ENCODE measurements at places on chromosomes 7 and 10.

DNA sequence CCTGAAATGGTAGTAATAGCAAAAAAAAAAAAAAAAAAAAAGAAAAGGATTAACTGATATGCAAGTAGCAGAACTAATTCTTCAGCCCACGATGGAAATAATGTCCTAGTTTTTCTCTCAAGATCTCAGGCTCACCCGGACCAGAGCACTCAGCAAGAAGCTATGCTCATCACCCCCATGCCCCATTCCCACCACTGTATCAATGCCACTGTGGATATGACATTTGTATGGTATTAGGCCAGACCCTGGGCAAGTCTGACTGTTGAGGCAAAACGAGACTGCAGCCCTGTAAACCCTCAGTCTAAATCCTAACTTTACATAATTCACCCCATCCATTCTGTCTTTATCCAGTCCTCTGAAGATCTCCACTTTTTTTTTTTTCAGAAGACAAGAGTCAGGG lies 186.1 kb upstream of the KLF14 start:
- DNase-seq = no peak

GRCh38 chr7:101428093-101428866 lies 65.6 kb downstream of the COL26A1 start:
- no peak for DNase-seq

DNA sequence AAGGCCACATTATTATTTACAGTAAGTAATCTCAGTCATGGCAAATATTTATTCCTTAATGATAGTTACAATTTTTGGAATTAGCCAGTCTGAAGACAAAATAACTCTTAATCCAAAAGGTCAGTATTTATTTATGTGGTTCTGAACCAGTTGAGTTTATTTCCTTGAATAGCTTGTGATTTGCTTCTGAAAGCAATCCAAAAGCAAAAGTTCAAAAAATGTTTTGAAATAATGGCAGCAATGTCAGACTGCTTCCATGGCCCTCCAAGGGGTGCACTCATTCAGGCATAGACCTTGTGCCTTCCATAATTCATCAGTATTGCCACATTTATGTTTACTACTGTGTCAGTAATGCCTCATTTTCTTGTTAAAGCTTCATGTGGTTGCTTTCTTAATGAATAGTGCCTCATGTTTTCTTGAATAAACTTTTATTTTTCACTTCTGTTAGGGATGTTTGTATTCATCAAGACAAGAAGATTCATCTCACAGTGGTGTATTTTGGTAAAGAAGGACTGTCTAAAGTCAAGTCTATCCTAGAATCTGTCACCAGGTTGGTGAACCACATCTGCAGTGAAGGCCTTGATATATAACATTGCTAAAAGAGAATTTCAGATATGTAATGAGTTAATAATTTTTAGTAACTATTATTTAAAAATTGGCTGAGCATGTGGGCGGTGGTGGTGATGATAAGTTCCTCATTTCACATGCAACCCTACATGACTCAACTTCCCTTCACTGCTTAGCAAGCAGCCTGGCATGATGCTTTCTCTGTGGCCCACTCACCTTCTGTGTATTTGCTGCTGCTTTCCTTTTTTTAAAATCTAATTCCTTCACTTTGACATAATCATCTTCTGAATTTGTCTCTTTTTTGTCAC lies 22.0 kb downstream of the CSGALNACT2 start:
- DNase-seq = peak; percentile 45

GRCh38 chr10:61612009-61612408 lies 50.7 kb upstream of the CABCOCO1 start:
- DNase-seq = no peak

DNA sequence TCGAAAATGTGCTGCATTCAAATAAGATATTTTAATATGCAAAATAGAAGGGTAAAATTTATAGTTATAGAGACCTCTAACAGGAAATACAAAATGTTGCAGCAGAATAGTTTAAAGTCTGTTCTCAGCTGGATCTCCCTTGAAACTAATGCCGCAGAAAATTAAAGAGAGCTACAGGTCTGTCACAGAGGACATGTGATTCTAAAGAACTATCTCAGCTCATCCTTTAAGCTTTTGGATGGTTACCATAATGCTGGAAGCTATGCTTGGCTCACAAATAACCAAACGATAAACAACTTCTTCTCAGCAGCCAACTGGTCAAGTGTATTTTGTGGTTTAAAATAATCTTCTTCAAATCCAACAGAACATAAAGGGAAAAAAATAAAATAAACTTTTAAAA lies 353.0 kb downstream of the PARD3 start:
- DNase-seq = no peak

- no peak for DNase-seq
Observed at GRCh38 chr7:153454306-153454705, 597.9 kb upstream of the DPP6 start.

DNA sequence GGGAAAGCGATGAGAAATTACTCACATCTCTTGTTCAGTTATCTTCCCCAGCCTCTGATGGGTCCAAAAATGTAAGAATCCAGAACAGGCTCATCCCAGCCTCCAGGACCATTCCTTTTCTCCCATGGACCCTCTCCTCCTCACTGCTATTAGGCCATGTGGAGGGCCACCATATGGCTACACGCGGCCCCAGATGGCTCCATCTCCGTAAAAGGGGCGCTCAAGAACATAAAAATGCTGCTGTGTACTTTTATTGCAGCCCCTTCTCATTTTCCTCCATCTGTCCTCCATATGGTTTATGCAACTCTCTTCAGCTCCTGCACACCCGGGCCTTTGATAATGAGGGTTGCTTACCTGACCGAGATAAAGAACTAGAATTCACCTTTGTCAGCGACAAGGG lies 166.2 kb downstream of the RAPGEF5 start:
- no peak for DNase-seq

GRCh38 chr7:33640741-33641140 lies 264.6 kb upstream of the BMPER start:
- DNase-seq = no peak

DNA sequence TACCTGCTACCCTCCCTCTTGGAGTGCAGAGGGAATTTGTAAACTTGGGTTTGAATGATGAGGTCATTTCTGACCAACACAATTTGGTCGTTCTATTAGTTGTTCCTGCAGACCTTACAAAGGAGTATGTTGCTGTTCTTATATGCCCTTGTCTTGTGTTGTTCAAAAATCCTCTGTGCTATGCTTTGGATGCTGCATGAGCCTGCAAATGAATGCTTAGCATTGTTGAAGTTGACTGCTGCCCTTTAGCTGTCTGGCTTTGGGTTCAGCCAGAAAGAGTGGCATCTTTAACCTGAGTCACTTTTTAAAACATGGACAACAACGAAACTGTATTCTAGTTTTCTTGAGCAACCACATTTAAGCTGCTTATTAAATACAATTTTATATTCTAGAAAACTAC lies 80.3 kb downstream of the SND1 start:
- no peak for DNase-seq

- DNase-seq = no peak
Observed at GRCh38 chr7:31000161-31000693, 36.5 kb downstream of the GHRHR start.

- DNase-seq = no peak
Observed at GRCh38 chr7:68015122-68015977, 1018.7 kb downstream of the TYW1 start.

DNA sequence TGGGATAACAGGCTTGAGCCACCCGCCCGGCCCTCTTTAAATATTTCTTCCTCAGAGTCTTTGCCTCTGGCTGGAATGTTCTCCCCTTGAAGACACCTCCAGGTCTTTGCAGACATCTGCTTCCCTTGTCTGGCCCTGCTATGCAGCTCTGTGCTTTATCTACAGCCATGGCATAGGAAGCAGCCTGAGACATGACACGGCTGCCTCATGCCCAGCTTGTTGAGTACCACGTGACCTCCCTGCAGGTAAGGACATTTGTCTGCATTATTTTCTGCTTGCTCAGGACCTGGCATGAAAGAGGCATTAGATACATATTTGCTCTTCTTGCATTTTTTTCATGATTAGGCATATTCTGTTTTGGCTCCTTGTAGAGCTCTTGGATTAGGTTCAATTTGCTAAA lies 113.8 kb upstream of the KLF6 start:
- DNase-seq = no peak

All from activated naive CD8-positive, alpha-beta T cell treated with anti-CD3 and anti-CD28 coated beads, Interleukin-2, amount 50 U/mL, for 24 hours (primary cell).